ENCODE measurements at places on chromosomes 4 and X.

- no peak for DNase-seq
Observed at GRCh38 chrX:115968436-115969252, 201.9 kb upstream of the AGTR2 start.

- no peak for DNase-seq
Observed at GRCh38 chr4:40629401-40630334, at the start of gene RBM47. Gene RBM47 (minus strand): TSS chr4:40629864. CDS start chr4:40438893, 190,971 bp downstream.

DNA sequence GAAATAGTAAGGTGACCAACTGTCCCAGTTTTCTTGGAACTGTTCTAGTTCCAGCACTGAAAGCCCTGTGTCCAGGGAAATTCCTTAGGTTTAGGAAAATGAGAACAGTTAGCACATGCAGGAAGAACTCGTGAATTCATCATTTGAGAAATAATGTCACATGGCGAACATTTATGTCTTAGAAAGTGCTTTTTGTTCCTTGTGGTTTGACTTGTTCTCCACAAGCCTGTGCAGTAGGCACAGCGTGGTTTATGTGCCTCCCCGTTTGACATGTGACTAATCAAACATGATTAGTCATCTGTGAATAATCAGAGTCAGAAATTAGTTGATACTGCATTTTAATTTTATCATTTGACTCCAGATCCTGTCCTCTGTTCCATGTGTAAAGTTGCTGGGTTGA is 556.0 kb upstream of the CPEB2 start:
- no peak for DNase-seq

DNA sequence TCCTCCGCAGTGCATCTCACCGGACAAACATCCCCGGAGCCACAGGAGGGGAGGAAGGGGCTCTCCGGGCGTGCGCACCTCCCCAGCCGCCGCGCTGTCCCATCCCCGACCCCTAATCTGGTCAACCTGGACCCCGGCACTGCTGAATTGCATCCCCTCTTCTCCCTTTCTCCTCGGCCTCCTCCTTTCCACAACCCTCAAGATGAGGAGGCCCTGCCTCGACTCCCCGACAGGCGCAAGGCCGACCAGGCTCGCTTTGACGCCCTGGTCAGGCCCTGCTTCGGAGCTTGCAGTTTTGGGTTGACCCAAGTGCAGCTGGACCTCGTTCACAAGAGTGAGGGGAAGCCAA is 2.3 kb downstream of the PDGFRA start:
- no peak for DNase-seq

Measured in coronary artery (tissue), 2 donors.